ENCODE measurements at places on chromosomes 13 and 19.

DNA sequence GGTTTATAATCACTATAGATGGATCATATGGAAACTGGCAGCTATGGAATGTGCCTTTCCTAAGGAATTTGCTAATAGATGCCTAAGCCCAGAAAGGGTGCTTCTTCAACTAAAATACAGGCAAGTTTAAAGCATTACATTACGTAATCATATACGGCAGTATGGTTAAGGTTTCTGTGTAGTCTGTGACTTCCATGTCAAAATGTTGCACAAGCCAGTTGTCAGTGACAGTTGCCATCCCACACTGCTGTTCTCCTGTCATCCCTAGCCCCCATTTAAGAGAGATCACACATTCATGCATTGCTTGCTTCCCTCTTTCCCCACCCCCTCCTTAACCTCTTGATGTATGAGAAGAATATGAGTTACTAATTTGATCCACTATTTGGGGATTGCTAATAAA lies 47.3 kb downstream of the BRCA2 start:
- DNase-seq: no peak

DNA sequence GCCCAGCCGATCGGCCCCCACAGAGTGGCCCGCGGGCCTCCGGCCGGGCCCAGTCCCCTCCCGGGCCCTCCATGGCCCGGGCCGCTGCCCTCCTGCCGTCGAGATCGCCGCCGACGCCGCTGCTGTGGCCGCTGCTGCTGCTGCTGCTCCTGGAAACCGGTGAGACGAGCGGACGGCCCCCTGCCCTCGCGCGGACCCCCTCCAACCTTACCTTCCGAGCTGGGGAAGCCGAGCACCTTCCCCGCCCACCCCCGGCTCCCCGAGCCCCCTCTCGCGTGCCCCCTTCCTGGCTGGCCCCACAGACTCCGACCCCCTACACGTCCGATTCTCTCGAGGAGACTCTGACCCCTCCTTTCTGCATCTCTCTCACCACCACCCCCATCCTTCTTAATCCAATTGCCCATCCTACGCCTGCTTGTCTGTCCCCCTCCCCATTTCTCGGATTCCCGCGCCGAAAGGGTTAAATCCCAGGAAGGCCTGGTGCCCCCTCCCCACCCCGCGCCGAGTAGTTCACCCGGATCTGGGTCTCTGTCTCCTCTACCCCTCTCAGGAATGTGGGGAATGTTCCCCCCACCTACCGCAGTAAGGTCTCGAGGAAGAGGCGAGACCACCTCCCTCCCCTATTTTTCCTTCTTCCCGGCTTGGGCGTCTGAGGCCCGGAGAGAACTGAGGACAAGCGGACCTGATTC lies 502 bp downstream of the NECTIN2 start:
- DNase-seq: no peak

DNA sequence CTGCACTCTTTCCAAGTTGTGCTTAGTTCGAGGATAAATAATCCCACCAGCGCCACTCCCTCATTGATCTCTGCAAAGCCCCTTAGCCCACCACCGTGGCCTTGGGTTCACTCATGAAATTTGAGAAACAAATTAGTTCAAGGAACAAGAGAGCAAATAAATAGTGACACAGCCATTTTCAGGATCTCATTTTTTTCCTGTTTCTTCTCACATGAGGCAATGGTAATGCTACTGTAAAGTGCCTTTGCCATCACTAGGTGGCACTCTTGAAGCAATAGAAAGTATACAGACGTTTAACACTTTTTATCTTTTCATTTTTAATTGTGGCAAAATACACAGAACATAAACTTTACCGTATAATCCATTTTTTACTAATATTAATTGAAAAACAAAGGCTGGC lies 76.8 kb upstream of the ZNF835 start:
- no peak for DNase-seq

- DNase-seq: no peak
Observed at GRCh38 chr19:42261763-42262162, 6.8 kb upstream of the ERF start.

DNA sequence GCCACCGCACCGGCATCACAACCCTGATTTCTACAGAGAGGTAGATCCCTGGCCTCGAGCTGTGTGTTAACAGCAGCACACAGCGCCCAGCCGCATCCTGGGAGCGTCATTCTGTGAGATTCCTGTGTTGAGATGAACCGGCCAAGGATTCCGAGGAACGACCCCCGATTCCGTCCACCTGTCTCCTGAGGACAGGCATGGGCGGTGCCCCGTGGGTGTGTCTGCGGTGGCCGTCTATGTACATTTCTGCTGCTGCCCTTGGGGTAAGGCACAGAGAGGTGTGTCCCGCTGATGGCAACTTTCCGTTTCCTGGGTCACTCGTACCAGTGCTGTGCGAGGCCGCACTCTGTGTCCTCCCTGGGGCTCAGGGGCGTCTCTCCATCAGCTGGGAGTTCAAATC lies 16.1 kb upstream of the F2RL3 start:
- no peak for DNase-seq

- DNase-seq: no peak
Observed at GRCh38 chr19:18289471-18290301, 8.3 kb upstream of the JUND start.

- DNase-seq: no peak
Observed at GRCh38 chr19:18085702-18086457, 854 bp downstream of the IL12RB1 start.

GRCh38 chr19:19587771-19588170 lies 30.7 kb downstream of the PBX4 start:
- no peak for DNase-seq

GRCh38 chr13:83810136-83810535 lies 72.1 kb downstream of the SLITRK1 start:
- DNase-seq: no peak

GRCh38 chr19:32661318-32661717 lies 13.7 kb downstream of the ANKRD27 start:
- no peak for DNase-seq

DNA sequence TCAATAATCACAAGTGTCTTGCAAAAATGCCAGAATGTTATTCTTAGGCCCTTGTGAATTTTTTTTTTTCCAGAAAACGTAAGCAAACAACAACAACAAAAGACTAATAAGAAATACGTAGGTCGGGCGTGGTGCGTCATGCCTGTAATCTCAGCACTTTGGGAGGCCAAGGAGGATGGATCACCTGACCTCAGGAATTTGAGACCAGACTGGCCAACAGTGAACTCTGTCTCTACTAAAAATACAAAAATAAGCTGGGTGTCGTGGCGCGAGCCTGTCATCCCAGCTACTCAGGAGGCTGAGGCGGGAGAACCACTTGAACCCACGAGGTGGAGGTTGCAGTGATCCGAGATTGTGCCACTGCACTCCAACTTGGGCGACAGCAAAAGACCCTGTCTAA lies 20.9 kb downstream of the TSC22D1 start:
- no peak for DNase-seq

- peak; percentile 75 for DNase-seq
Observed at GRCh38 chr13:88919970-88920628, 1248.9 kb downstream of the SLITRK5 start.

DNA sequence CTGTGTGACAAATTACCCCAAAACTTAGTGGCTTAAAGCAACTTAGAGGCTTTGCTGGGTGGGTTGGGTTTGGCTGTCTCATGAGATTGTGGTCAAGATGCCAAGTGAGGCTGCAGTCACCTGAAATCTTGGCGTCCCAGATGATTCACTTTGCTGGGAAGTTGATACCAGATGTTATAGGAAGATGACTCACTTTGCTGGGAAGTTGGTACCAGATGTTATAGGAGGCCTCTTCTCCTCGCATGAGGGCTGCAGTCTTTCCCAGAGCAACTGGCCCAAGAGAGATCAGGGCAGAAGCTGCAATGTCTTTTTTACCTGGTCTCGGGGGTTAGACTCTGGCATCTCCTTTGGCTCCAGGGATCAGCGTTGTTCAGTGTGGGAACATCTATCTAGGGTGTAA lies 16.8 kb downstream of the TEX29 start:
- DNase-seq: no peak

- DNase-seq: no peak
Observed at GRCh38 chr13:113002206-113002912, 33.3 kb downstream of the MCF2L start.

GRCh38 chr19:30916238-30916637 lies 433.0 kb downstream of the TSHZ3 start:
- DNase-seq: no peak

Measured in activated CD4-positive, alpha-beta T cell treated with anti-CD3 and anti-CD28 coated beads, Interleukin-2, amount 10 ng/mL, durations not matched to agents 7 days and 5 days (primary cell).